ENCODE measurements at places on chromosomes 4 and X.

- peak; percentile 50 for DNase-seq
Measured at GRCh38 chr4:20299515-20299914, 47.8 kb downstream of the SLIT2 start.

- no peak for DNase-seq
Measured at GRCh38 chrX:149453906-149454822, 50.9 kb downstream of the IDS start.

GRCh38 chr4:12734586-12734985, 749.6 kb downstream of the RAB28 start:
- DNase-seq, result no peak

DNA sequence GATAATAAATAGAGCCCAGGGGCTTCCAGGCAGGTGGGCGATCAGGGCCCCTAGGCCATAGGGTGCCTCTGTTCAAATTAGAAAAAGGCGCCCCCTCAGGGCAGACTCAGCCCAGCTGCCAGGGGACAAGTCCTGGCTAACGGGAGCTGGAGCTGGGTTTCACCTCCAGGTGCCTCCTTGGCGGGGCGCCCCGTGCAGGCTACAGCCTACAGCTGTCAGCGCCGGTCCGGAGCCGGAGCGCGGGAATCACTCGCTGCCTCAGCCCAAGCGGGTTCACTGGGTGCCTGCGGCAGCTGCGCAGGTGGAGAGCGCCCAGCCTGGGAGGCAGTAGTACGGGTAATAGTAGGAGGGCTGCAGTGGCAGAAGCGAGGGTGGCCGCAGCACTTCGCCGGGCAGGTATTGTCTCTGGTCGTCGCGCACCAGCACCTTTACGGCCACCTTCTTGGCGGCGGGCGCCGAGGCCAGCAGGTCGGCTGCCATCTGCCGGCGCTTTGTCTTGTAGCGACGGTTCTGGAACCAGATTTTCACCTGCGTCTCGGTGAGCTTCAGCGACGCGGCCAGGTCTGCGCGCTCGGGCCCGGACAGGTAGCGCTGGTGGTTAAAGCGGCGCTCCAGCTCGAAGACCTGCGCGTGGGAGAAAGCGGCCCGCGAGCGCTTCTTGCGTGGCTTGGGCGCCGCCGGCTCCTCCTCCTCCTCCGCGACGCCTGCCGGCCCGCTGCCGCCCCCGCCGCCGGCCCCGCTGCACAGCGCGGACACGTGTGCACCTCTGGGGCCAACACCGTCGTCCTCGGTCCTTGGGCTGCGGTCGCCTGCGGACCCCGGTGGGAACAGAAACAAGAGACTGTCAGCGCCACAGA, 2.4 kb downstream of the NKX3-2 start:
- no peak for DNase-seq

GRCh38 chr4:165827018-165827417, 46.0 kb upstream of the TLL1 start:
- DNase-seq, result no peak

DNA sequence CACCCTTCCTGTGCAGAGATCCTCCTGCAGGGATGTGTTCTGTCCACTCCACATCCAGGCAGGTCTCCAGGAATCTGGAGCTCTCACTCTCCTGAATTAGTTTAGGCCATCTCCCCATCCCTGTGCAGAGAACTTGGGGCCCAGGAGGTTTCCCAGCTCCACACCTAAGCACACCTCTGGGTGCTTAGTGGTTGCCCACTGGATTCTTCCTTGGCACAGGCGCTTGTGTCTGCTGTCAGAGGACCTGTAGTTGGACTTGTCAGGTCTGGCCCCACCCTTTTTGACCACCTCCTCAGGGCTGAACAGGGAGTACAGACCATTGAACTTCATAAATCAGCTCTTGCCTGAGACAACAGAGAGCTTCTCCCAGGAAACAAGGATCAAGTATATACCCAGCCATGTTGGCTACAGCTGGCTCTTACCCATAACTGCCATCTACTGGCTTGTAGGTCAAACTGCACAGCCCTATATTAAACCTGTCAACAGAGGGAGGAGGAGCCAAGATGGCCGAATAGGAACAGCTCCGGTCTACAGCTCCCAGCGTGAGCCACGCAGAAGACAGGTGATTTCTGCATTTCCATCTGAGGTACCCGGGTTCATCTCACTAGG, 275.5 kb downstream of the PPARGC1A start:
- DNase-seq, result no peak

DNA sequence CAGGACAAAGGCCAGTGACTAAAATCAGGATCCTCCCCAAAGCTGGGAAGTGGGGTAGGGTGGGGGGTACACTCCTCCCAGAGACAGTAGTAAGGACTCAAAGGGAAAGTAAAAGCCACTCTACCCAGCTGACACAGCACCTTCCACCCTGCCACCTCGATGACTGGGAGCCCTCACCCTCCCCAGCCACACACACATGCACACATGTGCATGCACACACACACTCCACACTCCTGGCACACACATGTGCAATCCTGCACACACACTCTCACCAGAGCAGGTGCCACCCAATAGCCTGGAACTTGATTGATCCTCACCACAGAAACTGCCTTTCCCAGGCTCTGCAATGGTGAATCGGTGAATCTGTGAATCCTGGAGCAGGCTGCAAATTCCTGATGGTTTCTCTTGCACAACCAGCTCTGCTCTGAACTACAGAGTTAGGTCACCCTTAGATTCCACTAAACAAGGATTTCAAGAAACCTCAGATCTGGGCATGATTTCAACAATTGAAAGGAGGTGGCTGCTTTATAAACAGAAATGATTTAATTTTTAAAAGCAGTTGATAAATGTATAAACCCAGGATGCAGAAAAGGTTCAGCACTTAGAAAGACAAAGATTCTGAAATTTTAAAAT, 21.5 kb downstream of the AMOT start:
- DNase-seq, result no peak

GRCh38 chr4:11158971-11159370, 269.7 kb downstream of the HS3ST1 start:
- DNase-seq, result no peak

DNA sequence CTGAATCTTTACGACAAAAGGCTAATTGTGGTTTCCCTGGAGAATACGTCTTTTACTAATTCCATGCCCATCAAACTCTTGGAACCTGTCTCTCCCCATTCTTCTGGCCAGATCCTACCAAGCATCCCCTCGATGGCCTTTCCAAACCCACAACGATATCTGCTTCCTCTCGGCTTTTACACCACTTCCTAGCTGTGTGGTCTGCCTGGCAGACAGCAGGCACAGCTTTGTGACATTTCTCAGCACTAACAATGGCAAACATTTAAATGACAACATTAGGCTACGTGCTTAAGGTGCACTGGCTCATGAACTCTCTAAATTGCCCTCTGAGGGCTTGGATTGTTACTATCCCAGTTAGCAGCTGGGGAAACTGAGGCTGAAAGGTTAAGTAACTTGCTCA, 141.0 kb downstream of the NSUN7 start:
- DNase-seq, result no peak

- DNase-seq, result peak; percentile 63
Measured at GRCh38 chr4:108060164-108060563, 70.5 kb downstream of the HADH start.

GRCh38 chrX:115559672-115560071, 1.3 kb upstream of the PLS3 start:
- no peak for DNase-seq

DNA sequence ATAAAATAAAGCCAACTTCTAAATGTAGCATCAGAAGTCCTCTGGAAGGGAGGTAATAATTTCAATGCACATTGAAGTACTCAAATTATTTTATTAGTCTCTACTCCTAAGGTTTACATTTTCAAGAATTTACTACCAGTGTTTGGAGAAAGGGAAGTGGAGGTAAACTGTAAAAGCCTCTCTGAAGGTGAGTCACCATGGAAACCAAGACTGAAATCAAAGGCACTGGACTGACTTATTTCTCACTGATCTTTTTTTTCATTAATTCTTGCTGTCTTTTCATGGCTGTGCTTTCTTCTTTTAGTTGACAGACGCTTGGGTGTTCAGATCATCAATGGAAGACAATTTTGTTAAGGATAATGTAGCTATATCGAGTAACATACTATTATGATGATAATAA, 9.7 kb downstream of the SLC39A8 start:
- DNase-seq, result no peak

- DNase-seq, result no peak
Measured at GRCh38 chrX:3678328-3678727, 35.1 kb downstream of the PRKX start.

DNA sequence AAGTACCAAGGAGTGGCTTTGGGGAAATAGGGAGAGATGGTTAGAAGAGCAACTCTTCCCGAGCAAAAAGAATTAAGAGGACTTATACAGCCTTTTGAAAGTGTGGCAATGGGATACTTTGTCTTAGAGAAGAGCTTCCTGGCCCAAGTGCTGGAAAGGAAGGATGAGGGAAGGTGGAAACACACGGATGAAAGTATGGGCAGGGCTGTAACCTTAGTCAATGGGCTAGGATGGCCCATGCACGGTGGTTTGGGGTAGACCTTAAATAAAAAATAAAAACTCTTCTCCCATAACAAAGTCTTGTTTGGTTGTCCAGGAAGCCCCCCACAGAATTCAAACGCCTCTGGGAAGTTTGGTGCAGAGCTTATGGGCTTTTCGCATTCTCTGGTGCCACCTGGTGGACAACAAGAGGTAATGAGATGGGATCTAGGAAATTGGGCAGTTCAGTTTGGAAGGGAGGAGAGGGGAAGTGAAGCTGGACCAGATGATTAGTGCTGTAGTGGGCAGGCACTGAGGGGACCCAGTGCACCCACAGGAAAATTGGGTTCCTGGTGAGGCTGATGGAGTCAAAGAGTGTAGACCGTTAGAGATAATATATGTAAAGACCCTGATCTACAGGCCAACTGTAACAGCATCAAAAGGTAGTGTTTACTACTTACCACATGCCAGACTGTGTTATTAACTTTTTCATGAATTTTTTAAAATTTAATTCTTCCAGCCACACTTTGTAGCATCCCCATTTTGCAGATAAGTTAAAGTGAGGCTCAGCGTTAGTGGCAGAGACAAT, 13.8 kb upstream of the ENOX2 start:
- peak; percentile 78 for DNase-seq

GRCh38 chr4:142549726-142550463, 296.2 kb downstream of the INPP4B start:
- DNase-seq, result no peak

GRCh38 chrX:38898261-38898660, 97.0 kb downstream of the MID1IP1 start:
- no peak for DNase-seq

DNA sequence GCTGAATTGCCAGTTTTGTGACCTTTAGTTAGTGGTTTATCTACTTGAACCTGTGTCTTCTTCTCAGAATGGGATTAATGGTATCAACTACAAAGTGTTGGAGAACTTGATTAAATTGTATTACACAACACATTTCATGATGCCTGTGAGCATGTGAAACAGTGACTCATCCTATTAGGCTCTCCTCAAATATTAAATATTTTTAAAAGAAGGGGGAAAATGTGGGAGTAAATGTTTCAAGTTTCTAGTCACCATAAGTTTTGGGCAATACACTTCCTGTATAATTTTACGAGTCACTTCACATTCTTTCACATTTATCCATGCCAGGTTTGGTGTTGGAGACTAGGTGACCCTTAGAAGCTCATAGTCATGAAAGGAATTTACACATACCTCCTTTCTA, 147.0 kb downstream of the HS3ST1 start:
- DNase-seq, result no peak

- DNase-seq, result no peak
Measured at GRCh38 chr4:8730681-8731080, 138.1 kb downstream of the CPZ start.

- no peak for DNase-seq
Measured at GRCh38 chr4:110681381-110681780, 58.5 kb upstream of the PITX2 start.

DNA sequence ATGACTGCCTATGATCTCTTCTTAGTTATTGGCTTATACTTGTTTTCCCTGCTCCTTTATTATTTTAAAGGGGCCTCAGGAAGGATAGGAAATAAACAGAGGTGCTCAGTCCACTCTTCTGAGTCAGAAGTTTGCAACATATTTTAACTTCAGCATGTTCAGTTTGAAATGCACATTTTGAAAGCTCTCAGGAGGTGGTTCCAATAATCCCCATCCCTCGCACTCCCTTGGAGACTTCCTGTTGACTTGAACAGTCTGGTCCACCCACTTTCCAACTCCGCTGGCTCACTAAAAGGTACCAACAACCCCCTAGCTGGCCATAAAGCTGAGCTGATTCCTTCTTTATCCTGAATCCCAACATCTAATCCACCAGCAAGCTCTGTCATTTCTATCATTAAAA, 78.3 kb upstream of the DUSP21 start:
- no peak for DNase-seq

- DNase-seq, result no peak
Measured at GRCh38 chrX:45379236-45379635, 178.6 kb upstream of the DIPK2B start.

DNA sequence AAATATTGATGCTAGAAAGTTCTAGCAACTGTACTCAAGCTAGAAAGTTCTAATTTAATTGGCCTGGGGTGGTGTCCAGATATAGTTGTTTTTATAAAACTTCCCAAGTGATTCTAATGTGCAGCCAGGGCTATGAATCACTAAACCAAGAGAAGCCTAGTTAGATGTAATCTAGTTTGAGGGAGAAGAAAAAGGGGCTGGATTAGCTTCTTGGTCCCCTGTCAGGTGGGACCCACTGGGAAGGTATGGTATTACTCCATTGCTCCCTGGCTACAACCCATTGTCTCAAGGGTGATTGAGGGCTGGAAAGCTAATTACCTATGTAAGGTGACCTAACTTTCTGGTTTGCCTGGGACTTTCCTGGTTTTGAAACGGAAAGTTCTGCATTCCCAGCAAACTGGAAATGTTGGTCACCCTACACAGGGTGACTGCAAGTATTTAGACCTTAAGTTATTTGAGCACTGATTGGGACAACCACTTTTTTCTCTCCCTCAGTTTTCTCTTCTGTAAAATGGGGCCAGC, 23.9 kb upstream of the MSN start:
- DNase-seq, result no peak

GRCh38 chr4:8200302-8200975, 1.3 kb downstream of the SH3TC1 start:
- DNase-seq, result no peak

DNA sequence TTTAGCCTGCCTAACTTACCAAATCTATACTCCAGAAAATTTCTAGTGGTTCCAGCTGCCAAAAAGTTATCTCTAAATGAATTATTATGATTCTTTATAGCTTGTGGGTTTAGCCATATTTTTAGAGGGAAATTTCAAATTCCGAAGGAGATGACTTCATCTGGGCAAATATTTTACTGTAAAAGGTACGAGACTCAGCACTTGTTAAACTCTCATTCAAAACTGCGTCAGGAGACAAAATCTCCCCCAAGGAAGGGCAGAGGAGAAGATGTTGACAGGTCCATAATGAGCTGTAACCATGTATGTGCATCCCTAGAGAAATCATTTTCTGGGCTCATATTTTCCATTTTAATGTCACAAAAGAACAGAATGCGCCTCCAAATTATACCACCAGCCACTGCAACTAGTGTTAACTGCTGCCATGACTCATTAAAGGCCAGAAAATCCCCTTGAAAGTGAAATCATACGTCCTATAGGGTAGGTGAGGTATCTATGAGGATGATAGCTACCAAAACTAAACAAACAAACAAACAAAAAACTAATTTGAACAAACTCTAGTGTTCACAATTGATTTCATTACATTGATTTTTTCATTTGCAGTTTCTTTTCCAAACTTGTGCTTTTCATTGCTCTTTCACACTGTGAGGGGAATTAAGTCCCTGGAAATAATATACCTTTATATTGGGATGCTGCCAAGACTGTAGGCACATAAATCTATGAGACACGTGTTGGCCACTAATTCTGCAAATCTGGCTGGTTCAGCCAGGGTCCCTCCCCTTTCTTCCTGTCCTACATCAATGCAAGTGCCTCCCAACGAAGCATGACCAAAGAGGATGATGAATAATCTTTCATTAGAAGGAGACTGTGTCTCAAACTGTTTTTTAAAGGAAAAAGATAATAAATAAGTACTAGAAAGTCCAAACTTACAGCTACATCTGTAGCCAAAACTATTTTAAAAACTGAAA, 85.8 kb downstream of the ARHGAP6 start:
- no peak for DNase-seq

All from tongue (tissue), 3 donors.